ENCODE measurements at places on chromosomes 4 and X.

DNA sequence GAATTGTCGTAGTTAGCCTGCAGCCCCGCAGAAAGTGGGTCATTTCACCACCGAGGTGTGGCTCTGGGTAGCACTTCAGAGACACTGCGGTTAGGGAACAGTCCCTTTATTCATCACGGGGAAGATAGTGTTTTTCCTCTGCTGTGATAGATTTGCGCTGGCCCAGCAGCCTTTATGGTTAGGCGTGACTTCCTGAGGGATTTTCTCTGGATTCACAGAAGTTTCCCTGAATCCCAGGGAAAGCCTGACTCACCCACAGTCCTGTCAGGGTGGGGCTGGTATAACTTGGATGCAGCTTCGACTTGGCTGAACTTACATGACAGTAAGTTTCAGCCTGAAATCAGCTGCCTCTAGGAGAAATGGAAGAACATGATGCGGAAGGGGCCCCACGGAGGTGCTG is 196.3 kb upstream of the HHIP start:
- no peak for DNase-seq

DNA sequence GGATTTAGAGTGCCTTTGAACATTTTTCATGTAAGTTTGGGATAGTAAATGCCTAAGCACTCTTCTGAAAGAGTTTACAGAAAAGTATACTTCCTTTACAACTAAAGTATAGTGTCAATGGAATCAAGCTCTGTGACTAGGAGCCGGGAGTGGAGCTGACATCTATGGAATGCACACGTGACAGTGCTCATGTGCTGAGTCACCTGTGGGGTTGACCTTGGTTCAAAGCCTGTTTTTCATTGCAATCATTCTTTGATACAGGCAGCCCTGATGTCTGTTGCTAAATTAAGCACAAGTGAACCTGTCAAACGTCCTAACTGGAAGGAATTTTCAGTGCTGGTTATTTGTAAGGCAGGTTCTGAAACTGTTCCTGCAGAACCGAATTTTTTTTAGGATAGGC is 82.5 kb downstream of the GPAT3 start:
- peak; percentile 59 for DNase-seq

DNA sequence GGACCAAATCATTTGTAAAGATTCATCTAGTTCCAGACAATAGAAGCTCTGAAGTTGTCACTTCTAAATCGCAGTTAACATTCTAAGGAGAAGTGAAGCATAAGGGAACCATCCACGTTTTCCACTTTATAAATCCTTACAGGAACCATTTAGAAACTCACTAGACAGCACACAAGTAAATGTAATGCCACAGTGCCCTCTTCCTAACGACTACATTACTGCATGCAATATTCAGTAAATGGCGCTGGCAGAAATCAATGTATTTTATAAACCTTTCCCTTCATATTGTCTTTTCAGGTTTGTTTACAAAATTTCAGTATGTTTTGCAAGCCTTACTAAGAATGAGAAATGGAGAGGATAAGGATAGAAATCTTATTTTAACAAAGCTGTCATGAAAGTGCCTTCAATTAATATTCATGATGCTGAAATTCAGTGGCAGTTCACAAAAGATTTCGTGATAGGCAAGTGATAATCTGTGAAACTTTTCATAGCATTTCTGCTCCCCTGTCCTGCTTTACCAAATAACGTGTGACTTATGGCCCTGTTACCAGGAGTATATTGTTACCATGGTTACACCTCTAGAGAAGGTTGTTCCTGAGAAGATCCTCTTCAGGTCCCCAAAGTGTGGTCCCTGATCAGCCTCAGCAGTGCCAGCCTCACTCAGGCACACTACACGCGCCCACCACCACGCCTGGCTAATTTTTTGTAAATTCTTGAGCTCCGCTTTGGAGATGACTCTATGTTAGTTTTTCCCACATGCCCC is 54.2 kb downstream of the TMA16 start:
- DNase-seq = peak; percentile 18

- DNase-seq = no peak
These were observed 387.0 kb upstream of the ACTRT1 start for GRCh38 chrX:128439159-128439558.

DNA sequence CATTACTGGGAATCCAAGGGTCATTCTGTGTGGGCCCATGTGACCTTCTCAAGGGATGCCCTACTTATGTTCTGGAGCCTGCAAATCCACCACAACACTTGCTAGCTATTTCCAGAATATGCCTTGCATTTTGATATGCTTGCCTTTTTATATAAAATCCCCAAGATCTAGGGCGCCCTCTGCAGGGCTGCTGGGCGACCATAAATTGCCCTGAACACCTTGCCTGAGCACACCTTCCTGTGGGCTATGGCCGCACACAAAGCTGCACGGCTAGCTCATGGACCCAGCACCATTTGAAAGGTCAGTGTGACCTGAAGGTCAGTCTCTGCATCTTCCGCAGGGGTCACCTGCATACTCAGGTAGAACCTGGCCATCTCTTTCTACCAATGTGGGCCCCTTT is 311.7 kb downstream of the NLGN4X start:
- no peak for DNase-seq
